Fibroblast of villous mesenchyme (primary cell): ENCODE measurements at places on chromosomes 3 and 15. TPM values are rescaled to one million over a fixed set of nuclear protein-coding genes. Genes with fewer than 3 reads are reported as not detected.
A peak's percentile ranks its signal among the peaks of the same experiment; 100 is the strongest.

- DNase-seq: peak; percentile 44
These were observed 19.0 kb downstream of the USP13 start for GRCh38 chr3:179671747-179672242.

DNA sequence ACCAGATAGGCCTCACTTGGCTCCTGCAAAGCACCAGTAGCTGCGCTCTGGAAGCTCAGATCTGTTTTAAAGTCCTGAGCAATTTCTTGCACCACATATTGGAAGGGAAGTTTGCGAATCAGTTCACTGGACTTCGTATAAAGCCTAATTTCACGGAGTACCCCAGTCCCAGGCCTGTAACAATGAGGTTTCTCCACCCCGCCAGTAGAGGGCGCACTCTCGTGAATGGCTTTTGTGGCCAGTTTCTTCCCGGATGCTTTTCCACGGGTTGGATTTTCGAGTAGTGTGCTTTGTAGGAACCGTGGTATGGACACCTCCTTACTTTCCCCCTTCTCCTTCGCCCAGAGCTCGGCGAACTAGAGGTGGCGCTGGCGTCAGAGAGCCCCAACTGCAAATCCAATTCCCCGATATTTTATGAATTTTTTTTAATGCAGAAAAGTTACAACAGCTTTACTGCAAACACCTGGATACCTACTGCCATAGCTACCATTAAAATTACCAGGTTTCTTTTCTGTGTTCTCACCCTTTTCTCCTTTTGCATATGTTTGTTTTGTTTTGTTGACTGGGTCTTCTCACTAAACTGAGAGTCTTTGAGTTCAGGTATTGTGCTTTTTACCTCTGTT is 13.3 kb downstream of the RARB start:
- DNase-seq: no peak

DNA sequence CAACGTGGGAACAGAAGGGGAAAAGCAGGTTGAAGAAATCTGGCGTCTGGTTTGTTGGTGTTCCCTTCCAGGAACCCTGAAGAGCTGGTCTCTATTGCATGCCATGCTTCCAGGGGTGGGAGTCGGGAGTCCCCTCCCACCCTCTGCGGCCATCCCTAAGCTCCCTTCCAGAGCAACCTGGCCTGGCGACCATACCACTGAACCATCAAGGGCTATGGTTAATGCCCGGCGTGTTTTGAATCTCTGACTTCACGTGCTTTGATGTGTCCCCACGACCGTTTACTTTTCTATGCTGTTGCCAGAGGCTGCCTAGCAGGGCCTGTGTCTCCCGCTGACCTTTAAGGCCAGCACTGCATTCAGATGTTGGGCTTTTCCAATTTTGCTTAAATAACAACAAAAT is 696 bp upstream of the SNRK start:
- no peak for DNase-seq

DNA sequence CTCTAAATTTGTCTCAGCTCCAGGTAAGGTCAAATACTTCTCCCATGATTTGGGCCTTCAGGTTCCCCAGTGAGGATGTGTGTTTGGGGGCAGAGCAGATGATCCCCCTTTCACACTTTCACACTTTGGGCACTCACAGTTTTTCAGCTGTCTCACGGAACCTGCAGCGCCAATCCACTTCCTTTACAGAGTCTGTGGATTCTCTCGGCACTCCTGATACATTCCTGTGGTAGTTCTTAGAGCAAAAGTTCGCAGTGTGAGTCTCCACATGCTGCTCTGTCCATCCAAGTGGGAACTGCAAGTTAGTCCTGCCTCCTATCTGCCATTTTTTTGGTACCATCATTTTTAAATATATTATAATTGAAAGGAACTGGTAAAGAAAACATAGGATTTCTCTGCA is 20.2 kb upstream of the CPOX start:
- DNase-seq: peak; percentile 18

Gene PLA2G4E
- total RNA-seq: not detected in 2 replicates

GRCh38 chr3:154872074-154872473 is 208.0 kb upstream of the MME start:
- no peak for DNase-seq

- DNase-seq: no peak
These were observed 79.9 kb upstream of the SATB1 start for GRCh38 chr3:18505056-18505455.

DNA sequence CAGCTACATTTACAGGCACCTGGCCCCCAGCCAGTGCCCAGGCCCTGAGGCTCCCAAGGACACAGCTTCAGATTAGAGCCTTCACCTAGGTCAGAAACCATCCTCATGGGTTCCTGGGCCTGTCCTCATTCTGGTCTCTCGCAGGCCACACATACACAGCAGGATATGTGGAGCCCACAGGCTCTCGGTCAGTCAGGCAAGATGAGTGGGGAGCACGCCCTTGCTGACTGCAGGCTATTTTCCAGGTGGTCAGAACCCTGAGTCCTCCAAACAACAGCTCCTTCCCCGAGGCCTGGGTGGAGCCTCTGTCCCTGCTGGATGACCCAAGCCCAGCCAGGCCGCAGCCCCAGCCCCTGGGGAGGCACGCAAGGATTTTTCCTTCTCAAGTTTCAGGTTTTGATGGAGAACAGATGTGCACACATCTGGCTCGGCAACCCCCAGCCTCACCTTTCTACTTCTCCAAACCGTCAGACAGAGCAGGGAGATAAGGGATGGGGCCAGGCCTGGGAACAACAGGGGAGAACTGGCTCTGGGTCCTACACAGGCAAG is 1.6 kb downstream of the STRA6 start:
- peak; percentile 95 for DNase-seq

DNA sequence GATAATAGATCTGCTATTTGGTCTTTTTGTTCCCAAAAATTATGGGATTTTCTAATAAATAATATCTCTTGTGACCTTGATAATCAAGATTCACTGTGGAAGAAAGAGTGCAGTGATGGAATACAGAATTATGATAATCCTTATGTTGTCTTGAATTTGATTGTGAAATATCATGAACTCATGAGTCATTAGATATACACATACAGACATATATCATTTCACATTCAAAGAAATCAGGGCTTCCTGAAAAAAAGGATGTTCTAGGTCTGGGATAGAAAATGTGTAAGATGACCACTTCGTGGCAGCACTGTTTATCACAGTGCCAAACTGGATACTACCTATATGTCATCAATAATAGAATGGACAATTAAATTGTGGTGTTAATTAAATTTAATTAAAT is 97.7 kb downstream of the DPH6 start:
- no peak for DNase-seq

Gene POLQ
- 6.4 and 6.9 TPM in 2 replicates for total RNA-seq

- DNase-seq: no peak
These were observed 111.5 kb downstream of the NTRK3 start for GRCh38 chr15:88144921-88145653.

Gene AADACL2
- not detected in 2 replicates for total RNA-seq

Gene SATB1
- 13.5 and 17.7 TPM in 2 replicates for total RNA-seq

DNA sequence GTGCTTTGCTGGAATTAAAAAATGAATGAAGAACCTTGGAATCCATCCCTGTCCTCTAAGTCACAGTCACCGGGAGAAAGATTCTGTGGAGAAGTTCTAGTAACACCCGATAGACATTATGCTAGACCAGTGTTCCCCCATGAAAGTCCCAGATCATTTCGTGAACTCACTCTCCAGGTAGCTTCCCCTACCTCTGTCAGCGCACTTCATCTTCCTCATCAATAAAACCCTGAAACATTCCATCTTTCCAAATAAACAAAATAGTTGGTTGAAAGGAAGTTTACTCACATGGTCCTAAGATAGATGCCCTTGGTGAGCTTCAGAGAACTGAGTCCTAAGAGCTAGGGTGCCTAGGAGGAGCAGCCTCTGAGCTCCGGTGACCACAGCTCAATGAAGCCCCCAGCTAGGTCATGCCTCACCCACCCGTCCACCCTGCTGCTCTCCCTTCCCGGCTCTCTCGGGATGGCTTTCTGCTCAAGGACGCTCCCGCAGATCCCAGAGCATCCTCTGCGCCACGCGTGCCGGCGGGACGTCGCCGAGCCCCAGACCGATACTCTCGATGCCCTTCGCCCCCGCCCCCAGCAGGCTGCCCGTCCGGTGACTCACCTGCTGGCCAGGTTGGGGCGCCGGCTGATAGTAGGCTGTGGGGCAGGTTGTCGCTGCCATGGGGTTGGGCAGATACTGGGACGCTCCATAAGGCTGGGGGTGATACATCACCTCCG is 776 bp downstream of the VGLL3 start:
- no peak for DNase-seq

- DNase-seq: no peak
These were observed 100.4 kb downstream of the IMPG2 start for GRCh38 chr3:101219842-101220560.

GRCh38 chr3:59938828-59939227 is 889.0 kb upstream of the CFAP20DC start:
- no peak for DNase-seq

Gene STAB1
- under 0.01 and 0.43 TPM in 2 replicates for total RNA-seq

- DNase-seq: peak; percentile 70
These were observed 208.7 kb downstream of the MECOM start for GRCh38 chr3:169454823-169455222.

DNA sequence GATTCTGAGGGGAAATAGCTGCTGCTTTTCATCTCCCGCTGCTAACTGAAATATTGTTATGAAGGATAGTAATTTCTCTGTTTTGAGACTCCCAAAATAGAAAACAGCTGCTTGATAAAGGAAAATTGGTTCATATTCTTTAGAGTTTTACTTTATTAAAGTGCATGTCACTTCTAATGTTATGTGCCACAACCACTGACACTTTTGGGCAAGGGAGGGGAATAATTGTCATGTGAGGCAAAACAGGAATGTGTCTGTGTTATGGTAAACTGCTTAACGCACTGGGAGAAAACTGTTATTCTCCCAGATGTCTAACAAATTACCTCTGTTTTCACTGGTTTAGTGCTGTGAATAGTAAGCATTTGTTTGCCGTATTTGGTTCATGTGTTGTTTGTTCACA is 201.6 kb downstream of the PDZRN3 start:
- DNase-seq: peak; percentile 65

Gene FANCD2
- 15.5 and 23.3 TPM in 2 replicates for total RNA-seq

DNA sequence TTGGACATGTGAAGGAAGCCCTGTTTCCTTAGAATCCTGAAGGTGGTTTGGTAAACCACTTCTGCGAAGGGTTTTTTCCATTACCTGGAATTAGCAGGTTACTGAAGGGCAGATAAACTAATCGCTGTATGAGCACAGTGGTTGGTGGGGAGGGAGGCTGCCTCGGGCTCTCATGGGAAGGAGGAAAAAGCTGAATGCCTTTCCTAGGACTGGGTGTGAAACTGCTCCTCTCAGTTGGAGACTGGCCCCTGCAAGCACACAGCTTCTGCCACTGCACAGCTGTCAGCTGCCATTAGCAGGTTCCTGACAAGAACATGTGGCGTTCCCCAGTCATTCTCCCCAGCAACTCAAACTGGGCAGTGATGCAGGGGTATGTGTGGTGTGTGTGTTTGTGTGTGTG is 376.3 kb downstream of the GAP43 start:
- no peak for DNase-seq

GRCh38 chr3:58868097-58868779 is 181.6 kb downstream of the CFAP20DC start:
- DNase-seq: no peak

DNA sequence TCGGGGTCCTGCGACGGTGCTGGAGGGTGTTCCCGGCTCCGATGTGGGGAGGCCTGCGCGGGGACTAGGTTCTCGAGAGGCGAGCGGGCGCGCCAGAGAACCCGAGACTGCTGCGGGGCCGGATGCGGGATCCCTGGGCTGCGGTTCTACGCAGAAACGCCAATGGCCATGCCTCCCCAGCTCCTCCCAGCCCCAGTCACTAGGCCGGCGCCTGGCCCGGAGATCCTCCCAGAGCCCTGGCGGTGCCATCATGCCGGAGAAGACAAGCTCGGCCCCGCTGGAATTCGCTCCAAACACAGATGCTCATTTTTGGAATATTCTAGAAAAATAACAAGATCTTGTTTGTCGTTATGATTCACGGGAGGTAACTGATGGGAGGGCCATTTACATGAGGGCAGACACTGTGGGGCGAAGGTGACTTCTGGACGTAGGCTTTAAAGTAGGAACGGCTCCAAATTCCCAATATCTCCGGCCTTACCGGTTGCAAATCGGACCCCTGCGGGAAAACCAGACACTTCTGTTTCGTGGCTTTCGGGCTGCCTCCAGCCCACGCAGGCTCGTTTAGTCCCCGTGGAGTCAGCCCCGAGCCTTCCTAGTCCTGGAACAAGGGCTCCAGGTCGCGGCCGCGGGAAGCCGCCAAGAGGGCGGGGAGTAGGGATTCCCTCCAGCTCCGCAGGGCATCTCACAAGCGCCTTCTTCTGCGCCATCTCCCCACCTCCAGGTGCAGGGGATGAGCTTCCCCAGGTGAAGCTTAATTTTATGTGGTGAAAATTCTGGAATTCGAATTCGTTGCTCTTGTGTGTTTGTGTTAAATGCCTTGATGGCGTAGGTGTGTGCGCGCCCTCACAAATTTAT is 74.8 kb upstream of the POLG start:
- no peak for DNase-seq

Gene CHRNA5
- total RNA-seq: 0.64 and 2.2 TPM in 2 replicates

DNA sequence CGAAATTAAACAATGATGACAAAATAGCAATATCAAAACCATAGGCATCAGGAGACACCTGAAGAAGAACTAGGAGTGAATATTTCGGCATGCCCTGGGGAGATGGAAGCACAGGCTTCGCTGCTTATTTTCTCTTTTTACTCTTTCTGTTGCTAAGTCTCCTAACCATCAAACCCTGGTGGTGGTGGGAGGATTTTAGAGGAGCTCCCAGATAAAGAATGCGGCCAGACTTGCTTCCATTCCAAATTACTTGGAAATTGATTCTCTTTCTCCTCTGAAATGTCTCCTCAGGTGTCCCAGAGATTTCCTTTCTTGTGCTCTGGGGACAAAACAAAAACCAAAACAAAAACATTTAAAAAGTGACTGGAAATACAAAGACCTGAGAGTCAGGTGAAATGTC is 243.0 kb downstream of the KBTBD8 start:
- no peak for DNase-seq

Gene EPHA3
- total RNA-seq: under 0.01 and 0.64 TPM in 2 replicates

- DNase-seq: peak; percentile 6
These were observed 54.1 kb downstream of the RORA start for GRCh38 chr15:61175024-61175423.

GRCh38 chr3:46112296-46112695 is 85.0 kb upstream of the XCR1 start:
- DNase-seq: no peak

DNA sequence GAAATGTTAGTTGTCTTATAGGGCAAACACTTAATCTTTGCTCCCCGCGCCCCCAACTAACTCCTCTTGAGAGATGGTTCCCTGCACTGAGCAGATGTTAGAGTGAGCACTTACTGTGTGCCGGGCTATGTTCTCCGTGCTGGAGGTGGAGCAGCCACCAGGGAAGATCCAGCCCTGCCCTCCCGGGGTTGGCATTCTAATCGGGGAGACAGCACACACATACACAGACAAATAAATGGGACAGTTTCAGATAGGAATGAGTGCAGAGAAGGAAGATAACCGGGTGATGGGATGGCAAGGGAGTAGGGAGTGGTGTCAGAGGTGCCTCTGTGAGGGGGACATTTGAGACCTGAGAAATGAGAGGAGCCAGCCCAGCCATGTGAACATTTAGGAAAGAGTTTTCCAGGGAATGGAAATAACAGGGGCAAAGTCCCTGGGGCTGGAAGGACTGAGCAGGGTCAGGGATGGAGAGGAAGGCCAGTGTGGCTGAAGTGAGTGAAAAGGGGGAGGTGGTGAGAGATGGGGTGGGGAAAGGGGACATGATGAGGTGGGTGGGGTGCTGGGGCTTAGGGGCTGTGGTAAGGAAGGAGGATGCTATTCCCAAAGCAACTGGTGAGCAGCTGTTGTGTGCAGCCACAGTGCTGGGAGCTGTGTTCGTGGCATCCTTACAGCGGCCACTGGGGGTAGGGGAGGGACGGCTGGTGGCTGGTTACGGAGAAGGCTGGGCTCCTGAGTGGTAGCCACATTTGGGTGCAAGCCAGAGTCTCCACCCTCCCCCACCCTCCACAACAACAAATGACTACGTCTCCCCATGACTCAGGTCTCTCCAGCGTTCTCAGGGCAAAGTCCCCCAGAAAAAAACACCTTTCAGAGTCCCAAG is 15.4 kb upstream of the FGD5 start:
- DNase-seq: no peak
